ENCODE measurements at places on chromosomes 4 and X.

DNA sequence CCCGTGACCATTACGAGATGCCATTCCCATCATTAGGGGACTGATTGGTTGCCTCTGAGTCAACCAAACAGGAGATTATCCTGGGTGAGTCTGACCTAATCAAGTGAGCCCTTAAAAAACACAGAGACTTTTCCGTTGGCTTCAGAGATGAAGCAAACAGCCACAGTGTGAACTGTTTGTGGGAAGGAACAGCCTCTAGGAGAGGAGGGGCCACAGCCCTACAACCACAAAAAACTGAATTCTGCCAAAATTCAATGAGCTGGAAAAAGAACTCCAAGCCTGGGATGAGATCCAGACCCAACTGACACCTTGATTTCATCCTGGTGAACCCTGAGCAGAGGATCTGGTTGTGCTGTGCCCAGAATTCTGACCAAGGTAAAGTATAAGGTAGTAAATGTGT is 31.3 kb upstream of the TBL1X start:
- DNase-seq: no peak

- DNase-seq: no peak
Observed at GRCh38 chrX:97039363-97040029, 155.8 kb downstream of the RPA4 start.

DNA sequence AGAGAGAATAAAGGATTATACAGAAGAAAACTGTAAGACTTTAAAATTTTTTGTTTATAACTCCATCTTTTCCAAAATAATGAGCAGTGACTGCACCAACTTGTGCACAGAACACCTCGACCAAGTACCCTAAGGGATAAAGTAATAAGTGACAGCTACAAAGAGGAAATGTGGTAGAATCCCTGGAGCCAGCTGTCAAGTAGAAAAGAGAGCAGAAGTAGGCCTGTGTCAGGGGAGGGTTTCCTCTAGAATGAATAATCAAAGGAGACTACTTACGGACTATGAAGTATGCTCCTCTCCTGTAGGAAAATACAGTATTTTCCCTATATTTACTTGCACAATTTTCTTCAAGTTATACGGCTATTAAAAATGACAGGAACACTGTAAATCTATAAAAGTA is 1.2 kb downstream of the EIF1AX start:
- no peak for DNase-seq

- no peak for DNase-seq
Observed at GRCh38 chrX:71606536-71607216, 11.6 kb downstream of the CXCR3 start.

DNA sequence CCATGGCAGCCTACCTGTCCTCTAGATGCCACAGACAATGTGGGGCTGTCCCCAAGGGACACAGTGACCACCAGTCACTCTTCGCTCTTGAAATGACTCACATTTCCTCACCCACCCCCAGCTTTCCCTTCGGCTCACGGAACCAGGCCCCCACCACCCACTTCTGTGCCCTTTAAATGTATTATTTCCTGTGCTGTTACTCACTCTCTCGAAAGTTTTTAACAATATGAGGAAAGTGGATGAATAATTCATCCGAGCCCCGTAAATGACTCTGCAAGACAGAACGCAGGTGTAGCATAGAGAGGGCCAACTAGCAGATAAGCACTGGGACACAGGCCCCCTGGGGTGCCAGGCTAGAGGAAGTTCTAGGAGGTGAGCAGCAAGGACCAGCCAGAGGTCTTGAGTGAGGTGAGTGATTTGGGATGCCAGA is 179.5 kb upstream of the TBL1X start:
- DNase-seq: no peak

GRCh38 chr4:118284169-118284568 is 68.6 kb downstream of the PRSS12 start:
- no peak for DNase-seq

GRCh38 chr4:89420507-89420906 is 112.9 kb upstream of the GPRIN3 start:
- DNase-seq: no peak

GRCh38 chr4:183968502-183968901 is 63.4 kb downstream of the STOX2 start:
- DNase-seq: no peak

- no peak for DNase-seq
Observed at GRCh38 chr4:153347117-153347516, 2.6 kb downstream of the MND1 start.

DNA sequence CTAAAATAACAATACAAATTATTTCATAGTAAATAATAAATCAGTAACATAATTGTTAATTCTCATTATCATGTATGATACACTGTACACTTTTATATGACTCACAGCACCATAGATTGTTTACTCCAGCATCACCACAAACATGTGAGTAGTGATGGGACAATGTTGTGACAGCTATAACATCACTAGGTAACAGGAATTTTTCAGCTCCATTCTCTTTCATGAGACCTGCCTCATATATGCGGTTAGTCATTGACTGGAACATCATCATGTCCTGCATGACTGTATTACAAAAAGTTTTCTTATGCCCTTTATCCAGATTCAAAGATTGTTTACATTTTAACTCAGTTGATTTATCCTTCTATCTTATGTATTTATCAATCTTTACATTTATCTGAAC is 1530.0 kb downstream of the PCDH18 start:
- no peak for DNase-seq

DNA sequence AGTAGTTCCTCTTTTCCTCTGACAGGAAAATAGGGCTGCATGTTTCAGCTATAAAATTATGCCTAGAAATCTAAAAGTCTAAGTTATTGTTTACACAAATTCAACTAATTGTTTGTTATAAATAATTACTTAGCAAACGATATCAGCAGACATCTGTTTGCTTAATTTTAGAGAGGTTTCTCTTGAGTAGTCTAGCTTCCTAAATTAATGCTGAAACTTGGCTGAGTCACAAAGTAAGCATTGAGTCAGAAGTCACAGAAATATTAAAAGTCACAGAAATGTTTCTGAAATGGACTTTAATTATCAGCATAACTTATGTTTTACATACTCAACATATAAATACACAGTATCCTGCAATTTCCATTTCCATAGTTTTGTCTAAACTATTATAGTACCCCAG is 1044.0 kb downstream of the CCSER1 start:
- no peak for DNase-seq

GRCh38 chrX:136262812-136263315 is 11.7 kb upstream of the MAP7D3 start:
- DNase-seq: no peak

DNA sequence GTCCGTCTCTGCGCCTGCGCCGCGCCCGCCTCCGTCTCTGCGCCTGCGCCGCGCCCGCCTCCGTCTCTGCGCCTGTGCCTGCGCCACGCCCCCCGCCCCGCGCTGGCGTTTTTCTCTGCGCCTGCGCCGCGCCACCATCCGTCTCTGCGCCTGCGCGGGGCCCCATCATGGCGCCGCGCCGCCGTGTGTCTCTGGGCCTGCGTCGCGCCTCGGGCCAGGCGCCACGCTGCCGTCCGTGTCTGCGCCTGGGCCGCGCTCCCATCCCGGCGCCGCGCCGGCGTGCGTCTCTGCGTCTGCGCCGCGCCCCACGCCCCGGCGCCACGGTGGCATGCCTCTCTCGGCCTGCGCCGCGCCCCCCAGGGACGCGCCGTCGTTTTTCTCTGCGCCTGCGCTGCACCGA is 51.8 kb upstream of the DUX4 start:
- no peak for DNase-seq

Measured in stimulated activated CD4-positive, alpha-beta T cell treated with anti-CD3 and anti-CD28 coated beads, Interleukin-15, amount 100 ng/mL, for 1 hour (primary cell).